ENCODE measurements at places on chromosomes 1 and 21. TPM values are rescaled to one million over a fixed set of nuclear protein-coding genes. Genes with fewer than 3 reads are reported as not detected.

PGBD5 gene
- total RNA-seq: not detected

LCE1C gene
- not detected for total RNA-seq

KCND3 gene
- total RNA-seq: 0.07 TPM

TRIM46 gene
- 8.3 TPM for total RNA-seq

TSSK3 gene
- 1.2 TPM for total RNA-seq

CCNL2 gene
- 109 TPM for total RNA-seq

IL10 gene
- not detected for total RNA-seq

MCOLN3 gene
- total RNA-seq: not detected

APH1A gene
- 109 TPM for total RNA-seq

S100A2 gene
- total RNA-seq: 10.5 TPM

AMY1C gene
- total RNA-seq: not detected

BGLAP gene
- total RNA-seq: not detected

RSPO1 gene
- not detected for total RNA-seq

BEST4 gene
- total RNA-seq: not detected

GLIS1 gene
- total RNA-seq: 1.2 TPM

PPFIA4 gene
- 1.3 TPM for total RNA-seq

OR10Z1 gene
- not detected for total RNA-seq

S100A4 gene
- total RNA-seq: 858 TPM

LIN28A gene
- not detected for total RNA-seq

TMPRSS3 gene
- total RNA-seq: not detected

IQCC gene
- total RNA-seq: 2.0 TPM

FAM151A gene
- total RNA-seq: not detected

MPZ gene
- total RNA-seq: 0.39 TPM
